ENCODE measurements at places on chromosomes 3 and 15.
A peak's percentile ranks its signal among the peaks of the same experiment; 100 is the strongest.

GRCh38 chr3:58073301-58074108, 65.3 kb downstream of the FLNB start:
- H3K27me3 ChIP-seq, result no peaks in the 10 kb centered on the region
- H3K27ac ChIP-seq, result no peak overlapping the region
- no peaks in the 10 kb centered on the region for H3K36me3 ChIP-seq
- no peak overlapping the region for H3K4me3 ChIP-seq
- H3K4me1 ChIP-seq, result peaks cover 2% of the 10 kb centered on the region
- no peak for DNase-seq

DNA sequence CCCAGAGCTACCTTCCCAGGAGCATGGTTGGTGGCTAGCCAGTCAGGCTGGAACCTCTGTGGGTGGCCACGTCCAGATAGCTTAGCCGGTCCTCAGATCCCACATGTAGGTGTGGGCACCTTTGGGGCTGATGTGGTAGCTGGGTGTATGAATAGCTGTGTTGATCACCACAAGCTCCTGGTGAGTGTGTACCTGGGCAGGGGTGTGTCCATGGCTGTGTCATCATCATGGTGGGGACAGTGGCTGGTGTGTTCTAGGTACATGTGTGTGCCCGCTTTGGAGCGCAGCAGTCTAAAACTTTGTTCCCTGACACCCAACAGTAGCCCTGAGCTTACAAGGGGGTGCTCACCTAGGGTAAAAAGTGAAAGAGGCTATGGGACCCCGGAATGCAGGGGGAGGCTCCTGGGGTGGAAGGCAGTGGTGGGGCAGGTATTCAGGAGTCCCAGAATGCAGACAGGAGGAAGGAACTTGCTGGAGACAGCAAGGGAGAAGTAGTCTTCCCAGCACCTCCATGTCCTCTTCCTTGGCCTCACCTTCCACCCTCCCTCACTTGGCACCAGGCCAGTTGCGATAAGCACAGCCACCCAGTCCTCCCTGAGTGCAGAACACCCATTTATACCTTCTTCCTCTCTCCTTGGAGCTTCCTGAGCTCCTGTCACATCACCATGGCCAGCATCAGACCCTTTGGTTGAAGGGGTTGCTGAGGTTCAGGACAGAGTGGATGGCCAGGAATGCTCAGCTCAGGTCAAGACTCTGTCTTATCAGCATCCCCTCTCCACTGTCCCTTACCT, 1.2 kb downstream of the CISH start:
- peak; percentile 68 for DNase-seq
- no peaks in the 10 kb centered on the region for H3K36me3 ChIP-seq
- no peak overlapping the region for H3K27ac ChIP-seq
- H3K4me3 ChIP-seq, result peak overlapping the region; percentile 89
- H3K27me3 ChIP-seq, result no peaks in the 10 kb centered on the region

- no peaks in the 10 kb centered on the region for H3K36me3 ChIP-seq
- H3K27me3 ChIP-seq, result no peaks in the 10 kb centered on the region
- no peak overlapping the region for H3K4me3 ChIP-seq
- H3K27ac ChIP-seq, result no peak overlapping the region
Observed at GRCh38 chr3:194102436-194102835, 33.5 kb upstream of the HES1 start.

DNA sequence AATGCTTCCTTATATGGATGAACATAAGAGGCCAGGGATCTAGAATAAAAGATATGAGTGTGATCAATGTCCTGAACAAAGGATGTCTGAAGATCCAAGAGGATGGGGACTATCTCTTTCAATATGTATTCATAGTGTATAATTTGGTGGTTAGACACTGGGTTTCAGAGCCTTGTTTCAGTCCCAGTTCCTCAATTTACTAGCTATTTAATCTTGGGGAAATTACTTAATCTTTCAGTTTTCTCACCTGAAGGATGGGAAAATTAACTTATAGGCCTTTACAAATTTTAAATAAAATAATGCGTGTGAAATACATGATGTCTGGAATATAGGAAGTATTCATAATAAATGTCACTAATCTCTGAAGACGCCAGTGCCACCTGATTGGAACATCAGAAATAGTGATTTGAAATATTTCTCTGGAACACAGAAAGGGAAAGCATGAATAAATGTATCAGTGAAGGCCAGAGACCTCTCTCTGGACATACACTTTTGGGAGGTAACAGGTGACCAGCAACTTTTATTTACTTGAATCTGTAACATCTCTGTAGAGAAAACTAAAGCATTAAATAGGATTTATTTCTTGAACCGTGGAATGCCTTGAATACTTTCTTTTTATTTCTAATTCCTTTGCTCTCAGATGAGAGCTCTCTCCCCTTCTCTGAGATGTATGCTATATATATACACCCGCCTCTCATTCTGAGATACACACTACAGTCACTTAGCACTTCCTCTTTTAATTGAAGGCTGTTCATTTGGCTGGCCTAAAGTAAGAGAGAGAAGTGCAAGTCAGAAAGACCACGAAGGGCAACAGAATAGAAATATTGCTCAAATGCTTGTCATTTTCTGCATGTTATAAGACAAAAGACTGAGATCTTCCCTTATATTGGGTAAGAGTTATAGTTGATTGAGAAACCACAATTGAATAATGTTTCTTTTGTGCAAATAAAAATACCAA, 407.1 kb downstream of the LSAMP start:
- H3K4me1 ChIP-seq, result no peaks in the 10 kb centered on the region
- H3K27me3 ChIP-seq, result no peaks in the 10 kb centered on the region
- no peak overlapping the region for H3K27ac ChIP-seq
- H3K36me3 ChIP-seq, result no peaks in the 10 kb centered on the region

DNA sequence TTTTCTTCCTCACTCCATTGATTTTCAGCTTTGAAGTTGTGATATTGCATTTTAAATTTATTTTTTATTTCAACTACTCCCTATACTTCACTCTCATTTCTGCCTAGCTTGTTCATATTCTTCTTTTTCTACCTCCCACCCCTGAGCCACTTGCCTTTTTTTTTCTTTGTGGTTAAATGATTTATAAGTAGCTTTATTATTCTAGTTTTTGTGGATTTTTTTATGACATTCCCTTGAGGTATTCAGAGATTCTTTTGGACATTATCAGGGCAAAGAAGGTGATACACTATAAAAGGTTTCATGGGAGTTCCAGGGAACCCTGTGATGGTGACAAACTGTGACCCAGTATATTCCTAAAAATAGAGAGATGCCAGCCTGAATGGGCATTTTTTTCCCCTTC, 3.3 kb downstream of the C15orf61 start:
- H3K4me3 ChIP-seq, result no peak overlapping the region
- no peaks in the 10 kb centered on the region for H3K27me3 ChIP-seq

DNA sequence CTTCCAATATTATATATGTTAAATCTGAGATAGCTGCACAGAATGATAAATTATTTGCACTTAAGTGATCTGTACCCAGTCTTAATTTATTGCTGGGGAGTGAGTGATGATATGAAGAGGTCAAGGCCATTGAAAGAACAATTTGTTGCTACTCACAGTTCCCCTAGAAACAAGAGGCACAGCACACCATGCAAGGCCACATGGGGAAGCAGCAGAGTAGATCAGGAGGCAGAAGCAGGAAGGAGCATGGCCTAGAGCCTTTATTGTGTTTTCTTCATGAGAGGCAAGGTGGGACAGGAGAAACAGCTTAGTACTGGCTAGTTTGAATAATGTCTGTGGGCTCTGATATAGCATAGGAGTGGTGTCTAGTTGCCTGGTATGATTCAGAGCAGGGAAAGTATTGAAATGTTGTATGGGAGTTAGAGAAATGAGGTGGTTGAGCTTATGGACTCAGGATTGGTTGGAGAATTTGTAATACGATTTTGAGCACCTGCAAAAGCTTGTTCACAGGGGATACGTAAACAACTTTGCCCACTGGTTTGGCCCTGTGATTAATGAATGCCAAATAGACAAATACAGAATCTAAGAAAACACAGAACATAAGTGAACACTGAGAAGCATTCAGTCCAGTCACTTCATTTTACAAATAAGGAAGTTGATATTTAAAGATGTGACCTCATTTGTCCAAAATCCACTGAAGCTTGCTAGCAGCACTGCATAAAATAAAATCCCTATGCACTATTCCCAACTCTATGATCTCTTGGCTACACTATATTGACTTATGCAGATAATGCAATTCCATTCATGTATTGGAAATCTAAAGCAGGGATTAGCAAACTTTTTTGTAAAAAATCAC, 71.7 kb downstream of the TMCO5A start:
- no peaks in the 10 kb centered on the region for H3K4me1 ChIP-seq
- H3K27ac ChIP-seq, result no peak overlapping the region
- no peak overlapping the region for H3K4me3 ChIP-seq
- no peaks in the 10 kb centered on the region for H3K27me3 ChIP-seq

- H3K27ac ChIP-seq, result no peak overlapping the region
- no peak overlapping the region for H3K4me3 ChIP-seq
- no peak for DNase-seq
- no peaks in the 10 kb centered on the region for H3K4me1 ChIP-seq
- H3K27me3 ChIP-seq, result no peaks in the 10 kb centered on the region
Observed at GRCh38 chr3:85560088-85560785, 601.4 kb downstream of the CADM2 start.

GRCh38 chr3:78857494-78858111, 910.2 kb downstream of the ROBO1 start:
- H3K4me3 ChIP-seq, result no peak overlapping the region
- H3K27ac ChIP-seq, result no peak overlapping the region
- no peaks in the 10 kb centered on the region for H3K27me3 ChIP-seq

DNA sequence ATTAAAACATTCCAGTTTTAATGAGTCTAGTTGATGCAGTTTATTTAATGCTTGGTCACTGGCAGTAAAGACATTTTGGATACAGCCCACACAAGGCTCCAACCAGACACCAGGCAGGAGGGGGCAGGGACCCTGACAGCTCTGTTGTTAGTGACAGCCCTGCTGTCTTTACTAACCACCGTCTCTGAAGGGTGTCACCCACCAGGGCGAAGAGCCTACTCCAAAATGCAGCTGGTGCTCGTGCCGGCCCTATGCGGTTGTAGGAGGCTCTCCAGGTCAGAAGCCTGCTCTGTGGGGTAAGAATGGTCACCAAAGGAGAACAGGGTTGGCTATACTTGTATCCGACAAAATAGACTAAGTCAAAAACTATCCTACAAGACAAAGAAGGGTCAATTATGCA, 132.2 kb downstream of the ATP10A start:
- DNase-seq, result no peak
- no peaks in the 10 kb centered on the region for H3K27me3 ChIP-seq
- H3K36me3 ChIP-seq, result no peaks in the 10 kb centered on the region

DNA sequence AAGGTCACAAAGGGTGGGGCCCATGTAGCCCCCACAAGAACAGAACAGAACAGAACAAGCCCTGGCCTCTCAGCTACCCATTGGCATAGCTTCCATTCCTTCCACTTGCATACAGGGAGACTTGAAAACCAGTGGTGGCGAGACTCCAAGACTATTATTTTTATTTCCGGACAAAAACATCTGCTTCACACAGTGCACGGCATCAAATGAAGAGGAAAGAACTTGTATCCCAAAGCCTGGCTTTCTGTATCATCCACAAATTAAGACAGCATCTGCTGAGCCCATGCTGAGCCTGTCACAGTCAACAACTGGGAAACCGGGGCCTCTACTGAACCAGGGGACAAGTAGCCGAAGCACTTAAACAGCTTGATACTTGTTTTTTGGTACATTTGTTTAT, 56.0 kb downstream of the CLEC3B start:
- no peak overlapping the region for H3K4me3 ChIP-seq
- DNase-seq, result no peak
- no peaks in the 10 kb centered on the region for H3K27me3 ChIP-seq
- no peaks in the 10 kb centered on the region for H3K4me1 ChIP-seq
- H3K27ac ChIP-seq, result no peak overlapping the region

DNA sequence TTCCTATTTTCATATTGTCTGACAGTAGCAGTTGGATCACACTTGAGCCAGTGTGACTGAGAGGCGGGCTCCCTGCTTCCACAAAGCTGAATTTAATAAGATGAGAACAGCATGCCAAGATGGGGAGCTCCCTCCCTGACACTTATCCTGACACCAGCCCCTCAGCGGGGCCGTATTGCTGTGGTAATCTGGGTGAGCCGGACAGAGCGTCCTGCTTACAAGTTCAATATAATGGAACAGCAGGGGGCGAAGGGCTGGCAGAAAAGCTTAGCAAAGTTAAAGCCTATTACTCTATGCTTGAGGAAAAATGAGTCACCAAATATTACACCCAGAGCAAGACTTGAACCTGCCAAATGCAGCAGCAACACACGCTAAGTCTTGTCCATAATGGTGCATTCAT, 163.8 kb upstream of the CMC1 start:
- no peak overlapping the region for H3K27ac ChIP-seq
- no peak for DNase-seq
- no peaks in the 10 kb centered on the region for H3K4me1 ChIP-seq
- no peak overlapping the region for H3K4me3 ChIP-seq
- H3K36me3 ChIP-seq, result no peaks in the 10 kb centered on the region
- no peaks in the 10 kb centered on the region for H3K27me3 ChIP-seq

DNA sequence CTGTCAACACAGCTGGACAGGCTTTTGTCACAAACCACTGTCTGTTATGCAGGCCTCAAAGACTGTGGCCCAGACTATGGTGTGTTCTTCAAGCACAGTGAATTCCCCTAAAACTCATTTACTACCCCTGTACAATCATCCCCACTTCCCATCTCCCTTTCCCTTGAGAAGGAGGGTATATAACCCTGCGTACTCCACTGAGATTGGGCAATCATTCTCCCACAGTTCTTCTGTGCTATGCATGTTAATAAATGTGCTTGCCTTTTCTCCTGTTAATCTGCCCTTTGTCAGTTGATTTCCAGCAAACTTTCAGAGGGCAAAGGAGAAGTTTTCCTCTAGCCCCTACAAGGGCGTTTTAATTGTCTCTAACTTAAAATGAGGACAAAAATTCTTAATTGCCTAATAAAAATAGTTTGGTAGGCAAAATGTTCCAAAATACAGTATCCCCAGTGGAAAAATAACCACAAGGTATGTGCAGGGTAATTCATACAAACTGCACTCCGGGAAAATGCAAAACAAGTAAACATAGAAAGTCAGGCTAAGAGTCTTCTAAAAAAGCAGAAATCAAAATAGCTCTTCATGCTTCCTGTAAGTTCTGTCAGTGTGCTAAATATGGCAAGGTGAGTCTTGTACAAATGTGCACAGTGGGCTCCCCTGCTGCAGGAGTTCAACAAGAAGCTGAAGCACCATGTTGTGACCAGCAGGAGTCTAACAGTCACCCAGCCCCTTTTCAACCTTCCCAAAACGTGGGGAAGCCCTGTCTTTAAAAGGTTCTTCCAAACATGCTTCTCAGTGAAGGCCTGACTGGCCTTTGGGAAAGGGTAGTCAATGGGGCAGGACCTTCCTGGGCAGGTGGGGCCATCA, 10.2 kb downstream of the ATP10A start:
- no peaks in the 10 kb centered on the region for H3K27me3 ChIP-seq
- no peak overlapping the region for H3K4me3 ChIP-seq
- peaks cover 3% of the 10 kb centered on the region for H3K4me1 ChIP-seq
- no peaks in the 10 kb centered on the region for H3K36me3 ChIP-seq
- no peak overlapping the region for H3K27ac ChIP-seq
- DNase-seq, result no peak

DNA sequence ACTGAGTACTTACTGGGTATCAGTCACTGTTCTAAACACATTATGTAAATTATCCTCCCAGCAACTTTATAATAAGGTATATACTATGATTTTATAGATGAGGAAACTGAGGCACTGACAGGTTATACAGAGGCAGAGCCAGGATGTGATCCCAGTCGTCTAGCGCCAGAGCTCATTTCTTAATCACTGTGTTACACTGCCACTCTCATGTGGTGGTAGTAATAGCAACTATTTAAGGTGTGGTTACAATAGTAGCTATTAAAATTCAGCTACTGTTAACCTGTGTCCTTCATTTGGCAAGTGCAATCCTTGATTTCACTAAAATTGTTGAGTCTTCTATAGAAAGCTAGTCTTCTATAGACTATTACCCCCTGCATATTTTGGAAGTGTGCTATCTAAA, 43.1 kb upstream of the TRPC1 start:
- DNase-seq, result no peak
- H3K4me1 ChIP-seq, result no peaks in the 10 kb centered on the region
- no peaks in the 10 kb centered on the region for H3K36me3 ChIP-seq
- H3K27me3 ChIP-seq, result no peaks in the 10 kb centered on the region
- H3K4me3 ChIP-seq, result no peak overlapping the region
- H3K27ac ChIP-seq, result no peak overlapping the region
